ENCODE measurements at places on chromosomes 1 and 21.

GRCh38 chr1:23867542-23867894 lies 572 bp downstream of the FUCA1 start:
- no peak for DNase-seq

- DNase-seq = no peak
Measured at GRCh38 chr1:69921486-69921885, 283.9 kb downstream of the LRRC40 start.

DNA sequence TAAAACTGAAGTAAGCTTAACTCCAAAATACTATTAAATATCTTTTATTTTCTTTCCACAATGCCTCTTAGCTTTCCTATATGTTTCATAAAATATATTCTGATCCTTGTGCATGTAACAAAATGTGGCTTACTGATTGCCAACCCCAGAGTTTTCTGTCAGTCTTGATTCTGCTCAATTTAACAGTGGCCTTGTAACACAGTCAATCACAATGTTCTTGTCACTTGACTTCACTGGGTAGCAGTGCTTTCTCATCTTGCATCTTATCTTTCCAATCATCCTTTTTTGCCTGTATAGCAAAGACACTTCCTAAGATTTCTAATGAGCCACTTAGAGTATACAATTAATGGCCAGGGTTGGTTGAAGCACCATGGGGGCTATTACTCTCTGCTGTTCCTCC lies 19.9 kb upstream of the BRINP3 start:
- DNase-seq = no peak

DNA sequence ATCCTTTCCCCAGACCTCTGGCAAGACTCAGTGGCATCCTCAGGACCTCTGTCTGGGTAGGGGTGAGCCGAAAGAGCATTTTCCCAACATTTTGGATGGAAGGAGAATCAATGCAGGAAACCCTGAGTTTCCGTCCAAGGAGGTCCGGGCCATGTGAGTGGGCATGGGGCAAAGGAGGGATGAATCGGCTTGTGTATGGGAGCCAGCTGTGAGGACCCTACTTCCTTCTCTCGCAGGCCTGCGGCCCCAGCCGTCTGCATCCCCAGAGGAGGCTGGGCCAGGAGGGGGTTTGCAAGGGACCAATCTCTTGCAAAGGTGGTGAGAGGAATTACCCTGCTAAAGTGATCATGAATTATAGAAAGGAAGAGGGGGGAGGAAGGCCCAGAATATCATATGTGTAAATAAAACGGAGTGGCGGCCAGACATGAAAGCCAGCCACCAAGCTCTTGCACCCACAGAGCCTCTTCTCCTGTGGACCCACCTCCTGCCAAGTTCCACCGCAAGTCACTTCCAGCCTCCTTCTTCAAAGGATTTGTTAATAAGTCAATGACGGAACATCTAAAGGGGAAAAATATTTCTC lies 48.2 kb upstream of the POU3F1 start:
- no peak for DNase-seq

- DNase-seq = no peak
Measured at GRCh38 chr1:158014731-158015320, 21.4 kb downstream of the KIRREL1 start.

- no peak for DNase-seq
Measured at GRCh38 chr1:182709225-182709764, 24.9 kb upstream of the RGS8 start.

GRCh38 chr1:93394514-93394913 lies 48.8 kb downstream of the DR1 start:
- DNase-seq = no peak

DNA sequence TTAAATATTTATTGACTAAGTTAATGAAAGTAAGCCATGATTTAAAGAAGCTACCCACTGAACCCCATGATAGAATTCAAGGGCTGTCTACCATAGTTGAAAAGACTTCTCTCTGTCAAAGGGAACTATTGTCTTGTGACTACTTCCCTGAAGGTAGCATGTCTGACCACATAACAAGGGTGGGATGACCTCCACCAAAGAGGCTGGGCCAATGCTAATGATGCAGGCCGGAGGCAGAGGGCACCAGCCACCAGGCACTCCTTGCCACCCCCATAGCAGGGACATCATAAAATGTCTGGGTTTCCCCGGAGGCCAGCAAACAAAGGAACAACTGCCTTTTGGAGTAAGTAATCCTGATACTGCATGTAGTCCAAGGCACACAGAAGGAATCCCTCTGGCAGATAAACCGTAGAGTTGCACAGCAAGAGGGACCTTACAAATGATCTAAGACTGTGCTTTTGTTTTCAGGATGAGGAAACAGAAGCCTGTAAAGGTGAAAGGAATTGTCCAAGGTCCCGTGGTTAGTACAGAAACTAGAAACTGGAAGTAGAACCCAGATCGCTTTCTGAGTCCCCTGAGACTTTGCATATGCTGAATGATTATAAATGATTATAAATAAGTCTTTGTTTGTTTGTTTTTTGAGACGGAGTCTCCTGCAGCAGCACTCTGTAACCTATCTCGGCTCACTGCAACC lies 33.5 kb upstream of the ITPKB start:
- no peak for DNase-seq

- peak; percentile 50 for DNase-seq
Measured at GRCh38 chr1:43348809-43349593, 9.8 kb upstream of the CDC20 start.

GRCh38 chr1:219298571-219299148 lies 125.0 kb downstream of the LYPLAL1 start:
- DNase-seq = no peak

GRCh38 chr1:172149346-172149745 lies 271.1 kb upstream of the C1orf105 start:
- no peak for DNase-seq

GRCh38 chr1:67599085-67599484 lies 85.9 kb upstream of the GADD45A start:
- DNase-seq = no peak

DNA sequence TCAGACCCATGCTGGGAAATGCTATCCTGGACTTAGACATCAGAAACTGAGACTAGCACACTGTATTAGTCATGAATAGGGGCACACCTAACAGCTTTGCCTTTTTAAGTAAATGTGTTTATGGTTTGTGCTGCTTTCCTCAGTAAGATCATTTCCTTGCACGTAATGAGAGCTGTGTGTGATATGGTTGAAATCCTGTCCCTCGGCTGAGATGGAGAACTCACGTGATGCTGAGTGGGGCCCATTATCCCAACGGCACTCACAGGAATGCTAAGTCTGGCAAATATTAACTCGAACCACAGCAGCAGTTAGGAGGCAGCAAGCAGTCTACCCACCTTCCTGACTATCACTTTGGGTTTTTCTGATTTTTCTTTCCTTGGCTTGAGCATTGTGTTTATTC lies 38.2 kb downstream of the BCL9 start:
- DNase-seq = no peak

DNA sequence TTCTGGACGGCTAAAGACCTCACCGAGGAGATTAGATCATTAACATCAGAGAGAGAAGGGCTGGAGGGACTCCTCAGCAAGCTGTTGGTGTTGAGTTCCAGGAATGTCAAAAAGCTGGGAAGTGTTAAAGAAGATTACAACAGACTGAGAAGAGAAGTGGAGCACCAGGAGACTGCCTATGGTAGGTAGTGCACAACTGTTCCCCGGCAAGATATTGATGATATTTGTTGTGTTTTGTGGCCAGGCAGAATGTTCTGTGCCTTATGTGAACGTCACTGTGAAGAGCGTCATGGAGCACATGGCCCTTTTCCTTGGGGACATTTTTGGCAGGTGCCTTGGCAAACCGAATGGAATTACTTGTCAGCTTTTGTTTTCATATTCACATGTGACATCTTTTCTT lies 191.7 kb downstream of the DISC1 start:
- DNase-seq = no peak

GRCh38 chr21:43339668-43340067 lies 87.3 kb downstream of the SIK1 start:
- no peak for DNase-seq

DNA sequence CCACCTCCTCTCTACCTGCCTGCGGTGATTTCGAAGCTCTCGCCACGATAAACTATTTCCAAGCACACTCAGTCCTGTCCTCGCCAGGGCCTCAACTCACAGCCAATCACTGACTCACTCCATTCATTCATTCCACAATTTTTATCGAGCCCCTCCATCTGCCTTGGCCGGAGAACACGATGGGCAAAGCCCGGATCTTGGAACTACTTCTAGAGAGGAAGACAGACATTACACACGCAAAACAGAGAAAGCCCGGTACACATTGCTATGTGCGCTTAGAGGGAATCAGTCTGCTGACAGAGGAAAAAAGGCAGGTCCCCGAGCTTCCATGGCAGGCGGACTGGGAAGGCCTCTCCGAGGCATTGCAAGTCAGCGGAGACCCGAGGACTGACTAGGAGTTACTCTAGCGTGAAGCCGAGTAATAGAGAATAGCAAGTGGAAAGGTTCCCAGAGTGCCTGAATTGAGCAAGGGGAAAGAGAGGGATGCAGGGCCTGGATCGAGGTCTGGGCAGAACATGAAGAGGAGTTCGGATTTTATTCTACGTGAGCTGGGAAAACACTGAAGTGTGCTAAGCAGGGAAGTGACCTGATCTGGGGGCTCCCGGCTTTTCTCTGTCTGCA lies 54.2 kb upstream of the DNAJC6 start:
- DNase-seq = no peak

- DNase-seq = no peak
Measured at GRCh38 chr1:235515844-235516512, 11.7 kb upstream of the B3GALNT2 start.

GRCh38 chr1:42081475-42081874 lies 71.7 kb upstream of the GUCA2B start:
- DNase-seq = no peak

- no peak for DNase-seq
Measured at GRCh38 chr21:20040768-20041167, 957.4 kb upstream of the NCAM2 start.

DNA sequence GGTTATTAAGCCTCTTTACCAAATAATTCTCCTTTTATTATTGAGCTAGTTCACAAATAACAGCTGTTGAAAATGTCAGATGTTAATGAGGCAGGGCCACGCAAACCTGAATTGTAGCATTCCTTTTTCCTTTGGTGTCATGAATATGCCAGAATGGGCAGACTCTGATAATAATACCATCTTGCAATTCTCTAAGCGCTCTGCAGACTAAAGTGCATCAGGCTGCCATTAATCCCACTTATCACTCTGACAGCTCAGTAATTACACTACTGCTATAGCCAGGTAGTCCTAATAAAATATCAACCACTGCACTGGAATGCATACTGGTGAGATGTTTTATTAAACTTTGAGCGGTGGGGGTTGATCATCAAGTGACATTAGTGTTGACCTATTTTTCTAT lies 177.7 kb downstream of the DPYD start:
- DNase-seq = no peak

DNA sequence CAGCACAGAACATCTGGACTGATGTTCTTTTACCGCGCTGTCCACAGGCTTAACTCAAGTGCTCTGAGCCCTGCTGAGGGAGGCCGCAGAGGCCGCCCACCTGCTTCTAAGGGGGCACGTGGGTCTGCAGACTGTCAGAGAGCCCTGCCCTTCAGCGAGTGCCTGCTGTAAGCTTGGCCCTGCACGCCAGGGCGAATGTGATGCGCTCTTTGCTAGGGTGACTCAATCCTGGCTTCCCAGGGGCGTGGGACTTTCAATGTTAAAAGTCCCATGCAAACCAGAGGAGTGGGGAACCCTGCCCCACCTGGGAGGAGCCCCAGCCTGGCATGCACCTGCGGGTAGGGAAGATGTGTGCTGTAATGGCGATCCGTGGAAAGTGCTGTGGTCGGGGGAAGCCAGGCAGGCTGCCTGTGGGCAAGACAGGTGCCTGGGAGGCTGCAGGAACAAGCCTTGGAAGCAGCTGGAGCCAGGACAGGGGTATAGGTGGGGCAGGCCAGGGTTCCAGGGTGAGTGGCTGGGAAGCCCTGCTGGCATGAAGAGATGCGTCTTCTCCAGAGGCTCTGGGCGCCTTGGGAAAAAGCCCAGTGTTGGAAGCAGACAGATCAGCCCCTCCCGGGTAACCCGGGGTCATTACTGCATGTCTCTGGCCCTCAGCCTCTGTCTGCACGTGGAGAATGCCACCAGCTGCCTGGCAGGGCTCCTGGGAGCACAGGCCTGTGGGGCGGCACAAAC lies 594 bp upstream of the PANK4 start:
- no peak for DNase-seq

- DNase-seq = no peak
Measured at GRCh38 chr1:96808191-96808590, 86.6 kb downstream of the PTBP2 start.

- no peak for DNase-seq
Measured at GRCh38 chr1:66352792-66353191, 181.2 kb upstream of the SGIP1 start.

DNA sequence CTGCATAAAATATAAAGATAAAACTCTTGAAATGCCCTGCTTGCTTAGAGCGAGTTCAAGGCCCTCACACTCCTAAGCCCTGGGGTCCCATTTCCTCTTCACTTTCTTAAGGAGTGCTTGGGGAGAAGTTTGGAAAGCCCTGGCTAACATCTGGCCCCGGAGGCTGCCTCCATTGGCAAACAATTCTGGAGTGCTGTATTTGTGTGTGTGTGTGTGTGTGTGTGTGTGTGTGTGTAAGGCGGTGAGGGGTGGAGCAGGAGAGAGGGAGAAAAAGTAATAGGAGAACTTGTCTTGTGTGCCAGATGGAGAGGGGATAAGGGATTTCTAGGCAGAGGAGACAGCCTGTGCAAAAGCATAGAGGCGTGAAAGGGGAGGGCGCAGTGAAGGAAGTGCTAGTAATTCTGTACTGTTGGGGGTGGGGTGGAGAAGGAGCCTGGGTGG lies 578 bp upstream of the TRIM62 start:
- DNase-seq = no peak

- DNase-seq = no peak
Measured at GRCh38 chr21:37849506-37850102, 66.7 kb downstream of the KCNJ6 start.

- DNase-seq = no peak
Measured at GRCh38 chr1:235986869-235987268, 78.0 kb downstream of the NID1 start.

- DNase-seq = no peak
Measured at GRCh38 chr1:40438391-40439015, 11.8 kb upstream of the ZFP69B start.

- DNase-seq = no peak
Measured at GRCh38 chr1:156594190-156594589, 2.6 kb downstream of the NAXE start.
